ENCODE measurements at places on chromosomes 7 and 10. TPM values are rescaled to one million over a fixed set of nuclear protein-coding genes. Genes with fewer than 3 reads are reported as not detected.

DNA sequence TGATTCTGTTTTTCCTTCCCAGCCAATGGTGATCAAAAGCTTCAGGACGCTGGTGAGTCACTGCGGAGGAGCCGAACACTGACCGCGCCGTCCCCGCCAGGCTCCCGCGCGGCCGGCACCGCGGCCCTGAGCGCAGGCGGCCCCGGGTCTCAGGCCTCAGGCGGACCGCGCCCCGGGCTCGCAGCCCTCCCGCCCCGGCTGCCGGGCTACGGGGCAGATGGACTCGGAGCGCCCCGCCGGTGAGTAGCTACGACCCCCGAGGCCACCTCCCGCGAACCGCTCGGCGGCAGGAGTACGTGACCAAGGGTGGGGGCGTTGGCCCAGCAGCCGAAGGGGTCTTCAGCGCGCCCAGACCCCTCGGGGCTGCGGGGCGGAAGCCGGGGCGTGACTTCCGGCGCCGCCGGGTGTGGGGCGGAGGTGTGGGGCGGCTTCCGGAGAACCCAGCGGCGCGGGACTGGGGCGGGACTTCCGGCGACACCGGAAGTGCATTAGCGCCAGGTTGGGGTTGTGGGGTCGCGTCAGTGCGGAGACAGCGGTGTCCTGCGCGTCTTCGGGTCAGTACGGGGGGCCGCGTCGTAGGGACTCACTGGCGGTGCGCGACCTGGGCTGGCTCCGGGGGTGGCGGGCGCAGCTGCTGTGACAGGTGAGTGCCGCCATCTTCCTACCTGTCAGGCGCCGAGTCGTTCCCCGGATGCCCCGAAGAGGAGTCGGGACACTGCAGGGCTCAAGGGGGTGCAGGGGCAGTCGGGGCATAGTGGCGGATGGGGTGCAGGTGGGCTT lies at the start of gene WDR37:
Gene WDR37, plus strand, starts transcription at position 60 of the 780 bp plus-strand sequence. CDS start 15,771 bp downstream, outside the sequence.
- peak within 1 kb of the TSS; percentile 88 for H3K4me3 ChIP-seq
- H3K27me3 ChIP-seq, result no peaks in the 10 kb centered on the region
- H3K27ac ChIP-seq, result peak within 1 kb of the TSS; percentile 97
- no peaks in the 10 kb centered on the region for H3K36me3 ChIP-seq

- no peak overlapping the region for H3K4me3 ChIP-seq
- no peaks in the 10 kb centered on the region for H3K36me3 ChIP-seq
- peak overlapping the region; percentile 65 for H3K27ac ChIP-seq
- no peaks in the 10 kb centered on the region for H3K27me3 ChIP-seq
- H3K4me1 ChIP-seq, result peaks cover 7% of the 10 kb centered on the region
These were observed 88.5 kb downstream of the NOC3L start for GRCh38 chr10:94274142-94274787.

DNA sequence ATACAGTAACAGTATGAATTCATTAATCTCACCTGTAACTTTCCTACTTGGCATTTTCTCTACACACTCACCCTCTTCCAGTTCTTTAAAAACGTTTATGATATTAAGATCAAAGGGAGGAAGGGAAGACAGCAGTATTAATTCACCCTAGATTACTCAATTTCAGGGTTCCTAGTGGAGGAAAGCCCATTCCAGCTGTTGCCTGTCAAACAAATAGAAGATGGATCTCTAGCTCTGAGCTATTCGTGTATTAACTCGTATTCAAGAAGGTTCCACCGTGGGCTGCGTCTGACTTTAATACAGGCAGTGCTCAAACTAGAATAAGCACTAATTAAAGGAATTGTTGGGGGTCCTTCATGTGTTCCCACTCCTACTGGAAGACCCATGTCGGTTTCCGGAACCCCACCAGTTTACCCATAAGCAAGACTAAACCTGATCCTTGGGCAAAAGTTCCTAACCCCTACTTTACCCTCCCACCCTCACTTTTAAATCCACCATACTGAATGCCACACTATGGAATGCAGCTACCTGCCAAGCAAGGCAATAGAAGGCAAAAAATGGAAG lies 2.1 kb downstream of the NANOS1 start:
- no peak overlapping the region for H3K27ac ChIP-seq
- H3K4me3 ChIP-seq, result no peak overlapping the region
- no peaks in the 10 kb centered on the region for H3K36me3 ChIP-seq
- no peak for DNase-seq
- H3K4me1 ChIP-seq, result no peaks in the 10 kb centered on the region

GRCh38 chr7:149196151-149196704 lies 882 bp downstream of the ZNF282 start:
- peak overlapping the region; percentile 91 for H3K27ac ChIP-seq
- H3K4me1 ChIP-seq, result peaks cover 11% of the 10 kb centered on the region
- H3K36me3 ChIP-seq, result no peaks in the 10 kb centered on the region
- no peak for DNase-seq

Gene MSMB
- total RNA-seq, result not detected

DNA sequence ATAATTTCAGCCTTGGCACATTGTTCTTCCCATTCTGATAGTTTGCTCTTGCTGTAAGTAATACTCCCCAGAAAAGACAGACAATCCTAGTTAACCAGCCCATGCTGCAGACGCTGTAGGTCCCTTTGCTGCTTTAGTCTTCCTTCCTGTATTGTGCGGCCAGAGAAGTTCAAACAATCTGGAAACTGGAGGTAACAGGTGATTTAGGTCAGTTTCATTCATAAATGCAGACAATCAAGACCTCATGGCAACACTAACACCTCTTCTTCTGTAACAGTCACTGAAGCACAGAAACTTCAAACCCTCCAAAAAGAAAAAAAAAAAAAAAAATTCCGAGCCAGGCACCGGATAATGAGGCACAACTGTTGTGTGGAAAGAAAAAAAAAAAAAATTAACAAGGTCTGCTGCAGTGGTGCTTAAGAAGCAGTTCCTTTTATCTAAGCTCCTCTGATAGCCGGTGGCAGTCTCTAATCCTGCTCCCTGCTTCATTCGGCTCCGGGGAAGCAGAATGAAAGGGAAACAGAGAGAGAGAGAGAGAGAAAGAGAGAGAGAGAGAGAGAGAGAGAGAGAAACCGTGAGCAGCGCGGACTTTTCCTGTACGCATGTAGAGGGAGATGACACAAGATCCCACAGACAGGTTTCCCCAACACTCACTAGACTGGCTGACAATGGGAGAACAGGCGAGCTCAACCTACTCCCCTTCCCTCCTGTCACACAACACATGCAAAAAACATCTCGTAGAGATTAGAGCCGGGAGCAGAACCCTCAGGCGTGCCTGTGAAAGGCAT lies at the start of gene SEMA3A:
Gene SEMA3A, minus strand, starts transcription at position 306 of the 788 bp plus-strand sequence. Its CDS starts 203 bp downstream, at position 103.
- peak; percentile 14 for DNase-seq
- H3K36me3 ChIP-seq, result no peaks in the 10 kb centered on the region
- peak within 1 kb of the TSS; percentile 32 for H3K4me3 ChIP-seq
- H3K4me1 ChIP-seq, result no peaks in the 10 kb centered on the region
- H3K27me3 ChIP-seq, result no peaks in the 10 kb centered on the region

Gene DYNC1I1
- total RNA-seq, result 5.6 TPM

Gene FBXO24
- total RNA-seq, result 4.9 TPM

Gene CDNF
- not detected for total RNA-seq

Gene PRPS1L1
- total RNA-seq, result not detected

GRCh38 chr10:23399701-23400144 lies 39.2 kb upstream of the OTUD1 start:
- H3K27ac ChIP-seq, result no peak overlapping the region
- H3K4me1 ChIP-seq, result no peaks in the 10 kb centered on the region
- DNase-seq, result no peak
- H3K4me3 ChIP-seq, result no peak overlapping the region

DNA sequence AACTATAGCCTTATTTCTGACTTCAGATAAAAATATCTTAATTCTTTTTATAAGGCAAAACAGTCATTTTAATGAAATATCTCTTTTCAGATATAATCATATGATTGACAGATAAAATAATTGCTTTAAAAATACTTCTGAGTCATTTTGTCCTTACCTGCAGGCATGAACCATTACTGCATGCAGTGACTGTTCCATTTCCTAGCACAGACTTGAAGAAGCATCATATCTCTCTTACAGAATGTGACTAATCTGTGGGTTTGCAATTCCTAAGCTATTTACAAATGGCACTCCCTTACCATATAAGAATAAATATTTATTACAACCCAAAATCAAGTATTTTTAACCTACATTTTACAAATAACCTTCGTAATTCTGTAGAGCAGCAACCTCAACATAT lies 120.7 kb downstream of the SRPK2 start:
- H3K4me1 ChIP-seq, result peaks cover 8% of the 10 kb centered on the region
- DNase-seq, result no peak
- no peaks in the 10 kb centered on the region for H3K36me3 ChIP-seq
- no peaks in the 10 kb centered on the region for H3K27me3 ChIP-seq
- H3K4me3 ChIP-seq, result peak overlapping the region; percentile 24

Gene MAGI2
- 23.2 TPM for total RNA-seq

GRCh38 chr7:98458090-98458875 lies 57.4 kb upstream of the BAIAP2L1 start:
- H3K36me3 ChIP-seq, result no peaks in the 10 kb centered on the region
- no peaks in the 10 kb centered on the region for H3K4me1 ChIP-seq
- H3K27ac ChIP-seq, result no peak overlapping the region
- H3K4me3 ChIP-seq, result no peak overlapping the region

DNA sequence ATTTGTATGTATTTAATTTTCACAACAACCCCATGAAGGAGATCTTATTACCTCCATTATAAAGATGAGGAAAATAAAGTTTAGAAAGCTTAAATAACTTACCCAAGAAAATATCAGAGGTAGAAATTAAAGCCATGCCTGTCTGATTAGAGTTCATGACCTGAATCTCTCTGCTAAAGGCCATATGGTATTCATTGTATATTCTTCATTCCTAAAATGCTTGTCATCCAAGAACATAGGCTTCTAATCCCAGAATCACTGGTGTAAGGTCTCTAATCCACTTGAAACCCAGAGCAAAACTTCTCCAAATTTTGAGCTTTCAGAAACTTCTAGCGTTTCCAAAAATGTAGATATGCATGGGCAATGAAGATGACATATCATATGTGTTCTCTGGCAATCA lies 72.3 kb upstream of the YAE1 start:
- H3K4me3 ChIP-seq, result no peak overlapping the region
- H3K27ac ChIP-seq, result no peak overlapping the region
- no peaks in the 10 kb centered on the region for H3K36me3 ChIP-seq
- no peaks in the 10 kb centered on the region for H3K27me3 ChIP-seq
- no peak for DNase-seq
- H3K4me1 ChIP-seq, result no peaks in the 10 kb centered on the region

DNA sequence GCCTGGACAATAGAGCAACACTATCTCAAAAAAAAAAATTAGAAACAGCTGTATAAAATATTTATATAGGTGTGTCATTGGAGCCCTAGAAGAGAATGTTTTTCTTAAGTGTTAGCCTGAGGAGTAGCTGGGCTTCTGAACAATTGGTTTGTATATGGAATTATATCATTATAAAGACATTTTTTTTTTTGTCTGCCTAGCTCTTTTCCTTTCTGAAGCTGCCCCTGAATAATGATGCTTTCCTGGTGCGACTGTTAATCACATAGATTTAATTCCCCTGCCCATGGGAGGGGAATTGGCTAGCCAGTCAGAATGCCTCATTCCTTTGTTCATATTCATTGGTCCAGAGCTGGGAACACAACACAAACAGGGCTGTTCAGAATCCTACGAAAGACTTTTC lies 13.9 kb upstream of the ABCC2 start:
- no peak overlapping the region for H3K27ac ChIP-seq
- H3K27me3 ChIP-seq, result no peaks in the 10 kb centered on the region
- no peak for DNase-seq
- no peaks in the 10 kb centered on the region for H3K4me1 ChIP-seq
- H3K4me3 ChIP-seq, result no peak overlapping the region

- H3K36me3 ChIP-seq, result no peaks in the 10 kb centered on the region
- H3K4me1 ChIP-seq, result no peaks in the 10 kb centered on the region
- H3K27ac ChIP-seq, result no peak overlapping the region
These were observed 94.6 kb upstream of the RNF32 start for GRCh38 chr7:156545979-156546378.

DNA sequence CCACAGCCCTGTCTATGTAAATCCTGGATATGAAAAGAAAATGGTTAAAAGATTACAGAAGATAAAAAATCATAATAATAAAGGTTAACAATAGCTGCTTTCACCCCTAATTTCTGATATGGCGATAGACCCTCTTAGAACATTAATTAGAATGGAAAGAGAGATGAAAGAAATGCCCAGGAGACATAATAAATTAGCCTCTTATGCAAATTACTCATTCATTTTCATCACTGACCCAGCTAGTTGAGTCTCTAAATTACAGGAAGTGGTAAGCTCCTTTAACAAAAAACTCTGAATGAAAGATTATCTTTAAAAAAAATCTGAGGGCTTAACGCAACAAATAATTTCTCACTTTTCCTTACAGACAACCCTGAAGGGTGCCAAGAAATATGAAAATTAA lies 12.4 kb downstream of the GFRA1 start:
- no peaks in the 10 kb centered on the region for H3K27me3 ChIP-seq
- no peak overlapping the region for H3K27ac ChIP-seq
- H3K4me3 ChIP-seq, result no peak overlapping the region
- no peak for DNase-seq
- no peaks in the 10 kb centered on the region for H3K4me1 ChIP-seq
- H3K36me3 ChIP-seq, result no peaks in the 10 kb centered on the region

Gene OR6B1
- total RNA-seq, result not detected

DNA sequence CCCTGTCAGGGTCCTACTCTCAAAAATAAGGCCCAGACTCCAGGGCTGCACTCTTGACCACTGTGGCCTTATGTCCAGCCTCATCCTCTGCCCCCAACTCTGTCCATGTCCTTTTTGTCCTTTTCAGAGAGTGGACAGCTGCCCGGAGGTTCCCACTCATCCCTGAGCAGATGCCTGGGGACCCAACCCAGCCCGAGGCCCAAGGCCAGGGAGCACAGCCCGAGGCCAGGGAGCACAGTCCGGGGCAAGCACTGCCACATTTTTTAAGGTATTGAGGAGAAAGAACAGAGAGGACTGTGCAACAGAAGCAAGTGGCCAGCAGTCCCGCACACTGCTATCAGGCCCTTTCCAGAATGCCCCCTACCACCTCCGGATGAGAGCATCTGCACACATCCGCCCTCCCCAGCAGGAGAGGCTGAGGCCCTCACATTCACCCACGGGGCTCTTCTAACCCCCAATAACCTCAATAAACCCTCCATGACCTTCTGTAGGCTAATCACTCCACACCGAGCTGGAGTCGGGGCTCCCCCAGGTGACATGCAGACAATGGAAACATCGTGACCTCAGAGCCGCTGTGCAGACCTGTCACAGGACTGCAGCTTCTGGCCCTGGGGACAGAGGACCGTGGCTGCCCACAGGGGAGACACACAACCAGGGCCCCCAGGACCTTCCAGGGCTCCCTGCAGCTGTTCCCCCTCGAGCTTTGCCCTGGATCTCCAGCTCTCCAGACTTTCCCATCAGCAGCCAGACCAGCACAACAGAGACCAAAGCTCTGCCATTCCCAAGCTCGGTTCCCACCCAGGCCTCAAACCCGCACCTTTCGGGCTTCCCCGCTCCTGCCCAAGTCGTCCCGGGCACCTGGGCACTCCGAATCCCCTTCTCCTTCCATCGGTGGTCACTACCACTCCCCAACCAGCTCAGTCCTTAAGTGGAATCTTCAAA lies 51.4 kb downstream of the CAMK2B start:
- H3K4me3 ChIP-seq, result no peak overlapping the region
- H3K27me3 ChIP-seq, result no peaks in the 10 kb centered on the region
- H3K27ac ChIP-seq, result no peak overlapping the region

Gene CALCR
- 0.26 TPM for total RNA-seq

Gene CLIP2
- 41.8 TPM for total RNA-seq

Gene CACNB2
- total RNA-seq, result 19.4 TPM

Gene SLC26A3
- 0.77 TPM for total RNA-seq

Gene CC2D2B
- 3.3 TPM for total RNA-seq

- no peak overlapping the region for H3K27ac ChIP-seq
- no peaks in the 10 kb centered on the region for H3K4me1 ChIP-seq
- no peak for DNase-seq
- H3K4me3 ChIP-seq, result no peak overlapping the region
- no peaks in the 10 kb centered on the region for H3K36me3 ChIP-seq
These were observed 101.4 kb downstream of the PRKCQ start for GRCh38 chr10:6478722-6479121.

- H3K27ac ChIP-seq, result no peak overlapping the region
- H3K4me3 ChIP-seq, result no peak overlapping the region
- H3K4me1 ChIP-seq, result no peaks in the 10 kb centered on the region
- DNase-seq, result no peak
These were observed 19.5 kb upstream of the KCTD7 start for GRCh38 chr7:66609176-66609575.
